Esophagus mucosa (tissue), 1 donor: ENCODE measurements at places on chromosomes 5 and 9.
A peak's percentile ranks its signal among the peaks of the same experiment; 100 is the strongest.

DNA sequence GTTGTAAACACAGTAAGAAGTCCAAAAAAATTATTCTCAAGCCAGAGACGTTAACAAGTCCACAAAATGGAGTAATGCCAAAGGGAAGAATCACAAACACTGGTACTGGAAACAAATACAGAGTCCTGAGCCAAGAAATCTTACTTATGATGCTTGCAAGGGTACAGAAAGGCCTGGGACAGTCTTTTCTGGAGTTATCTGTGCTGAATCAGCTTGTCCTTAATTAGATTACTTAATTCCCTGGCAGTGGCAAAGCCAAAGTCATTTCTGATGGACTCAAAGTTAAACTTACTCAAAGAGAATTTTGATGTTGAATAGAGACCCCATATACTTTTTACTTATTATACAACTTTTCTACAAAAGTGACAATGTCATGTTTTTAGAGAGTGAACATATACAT is 610.5 kb upstream of the ITGA1 start:
- ATAC-seq: no peak

- ATAC-seq: no peak
Observed at GRCh38 chr9:72772661-72773060, 180.2 kb downstream of the ALDH1A1 start.

DNA sequence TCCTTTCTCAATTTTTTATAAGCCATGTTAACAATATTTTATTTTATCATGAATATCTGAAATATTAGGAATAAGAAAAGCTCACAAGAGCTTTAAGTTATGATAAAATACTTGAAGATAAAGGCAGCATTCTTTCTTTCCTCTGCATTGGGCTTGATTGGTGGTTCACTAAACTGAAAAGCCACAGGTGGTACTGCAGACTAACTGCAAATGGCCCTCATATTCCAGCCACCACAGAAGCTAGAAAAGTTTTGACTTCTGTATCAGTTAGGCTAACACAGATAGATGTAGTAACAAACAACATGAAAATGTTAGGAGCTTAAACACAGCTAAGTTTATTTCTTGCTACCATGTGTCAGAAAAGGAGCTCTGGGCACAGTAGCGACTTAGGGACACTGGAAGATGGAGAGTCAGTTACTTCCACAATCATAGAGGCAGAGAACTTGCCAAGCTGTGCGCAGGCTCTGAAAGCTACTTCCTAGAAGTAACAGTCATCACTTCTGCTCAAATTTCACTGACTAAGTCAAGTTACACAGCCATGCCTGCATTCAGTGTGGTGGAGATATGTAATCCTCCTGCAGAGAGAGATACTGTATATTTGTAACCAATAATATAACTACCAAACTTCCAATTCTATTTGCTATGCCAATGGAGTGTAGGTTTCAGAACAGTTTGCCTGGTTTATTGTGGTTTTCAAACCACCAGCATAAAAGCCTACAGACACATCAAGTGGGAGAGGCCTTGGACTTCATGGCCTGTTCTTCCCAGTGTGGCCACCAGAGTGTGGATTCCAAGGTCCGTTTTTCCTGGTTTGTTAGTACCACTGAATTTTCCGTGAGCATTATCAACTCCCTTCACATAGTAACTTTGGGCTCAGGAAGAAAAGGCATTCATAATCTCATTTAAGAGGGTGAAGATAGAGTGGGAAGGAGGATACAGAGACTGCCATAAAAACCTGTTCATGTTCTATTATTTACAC is 268.3 kb downstream of the PJA2 start:
- ATAC-seq: no peak

DNA sequence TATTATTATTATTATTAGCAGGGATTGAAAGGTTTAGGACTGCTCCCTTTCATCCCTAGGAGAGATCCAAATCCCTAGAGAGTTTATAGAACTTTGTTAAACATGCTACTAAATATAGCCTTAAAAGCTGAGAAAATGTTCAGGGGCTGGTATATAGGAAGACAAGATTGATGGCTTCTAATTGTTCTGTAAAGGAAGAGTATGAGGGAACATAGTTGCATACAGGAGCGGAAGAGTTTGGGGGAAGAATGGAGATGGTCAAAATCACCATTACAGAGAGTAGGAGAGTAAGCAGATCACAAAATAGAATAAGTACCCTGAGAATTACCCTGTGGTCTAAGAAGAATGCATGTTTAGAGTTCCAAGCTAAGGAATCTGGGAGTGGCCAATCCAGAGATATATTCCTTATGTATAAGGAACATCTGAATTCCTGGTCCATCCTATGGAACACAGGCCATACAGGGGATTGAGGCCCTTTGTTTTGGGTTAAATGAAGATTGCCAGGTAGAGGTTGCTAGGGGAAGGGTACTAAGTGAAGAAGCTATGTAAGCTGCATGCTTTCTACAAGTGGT is 158.0 kb upstream of the APC start:
- no peak for ATAC-seq

DNA sequence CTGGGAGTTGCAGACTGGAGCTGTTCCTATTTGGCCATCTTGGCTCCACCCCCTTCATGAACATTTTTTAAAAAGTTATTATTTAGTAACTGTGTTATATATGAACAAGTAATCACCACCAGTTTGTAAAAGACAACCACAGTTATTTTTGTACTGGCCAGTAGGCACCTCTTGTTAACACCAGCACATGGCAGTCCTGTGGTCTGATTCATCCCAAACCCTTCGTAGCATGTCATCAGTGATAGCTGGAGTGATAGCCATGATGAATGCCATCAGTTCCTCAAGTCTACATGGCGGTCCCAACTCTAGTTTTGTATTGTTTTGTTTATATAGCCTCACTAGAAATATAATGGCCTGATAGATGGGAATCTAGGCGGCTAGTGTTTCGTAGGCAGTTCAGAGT is 74.2 kb downstream of the CDC42SE2 start:
- no peak for ATAC-seq

DNA sequence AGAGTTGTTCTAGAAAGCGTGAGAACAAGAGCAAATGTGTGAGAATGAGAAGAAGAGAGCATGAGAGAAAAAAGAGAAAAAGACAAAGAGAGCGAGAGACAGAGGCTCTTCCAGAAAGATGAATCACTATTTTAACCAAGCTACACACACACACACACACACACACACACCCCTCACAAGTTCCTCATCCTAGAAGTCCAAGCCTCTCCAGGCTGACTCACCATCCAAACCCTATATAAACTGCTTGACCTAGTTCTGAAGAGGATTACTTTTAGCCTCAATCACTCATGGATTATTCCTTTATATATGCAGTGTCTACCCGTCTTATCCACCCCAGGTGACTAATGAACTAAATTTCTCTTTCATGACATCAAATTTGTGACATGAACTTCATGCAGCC is 37.6 kb downstream of the C9orf57 start:
- peak; percentile 96 for ATAC-seq

DNA sequence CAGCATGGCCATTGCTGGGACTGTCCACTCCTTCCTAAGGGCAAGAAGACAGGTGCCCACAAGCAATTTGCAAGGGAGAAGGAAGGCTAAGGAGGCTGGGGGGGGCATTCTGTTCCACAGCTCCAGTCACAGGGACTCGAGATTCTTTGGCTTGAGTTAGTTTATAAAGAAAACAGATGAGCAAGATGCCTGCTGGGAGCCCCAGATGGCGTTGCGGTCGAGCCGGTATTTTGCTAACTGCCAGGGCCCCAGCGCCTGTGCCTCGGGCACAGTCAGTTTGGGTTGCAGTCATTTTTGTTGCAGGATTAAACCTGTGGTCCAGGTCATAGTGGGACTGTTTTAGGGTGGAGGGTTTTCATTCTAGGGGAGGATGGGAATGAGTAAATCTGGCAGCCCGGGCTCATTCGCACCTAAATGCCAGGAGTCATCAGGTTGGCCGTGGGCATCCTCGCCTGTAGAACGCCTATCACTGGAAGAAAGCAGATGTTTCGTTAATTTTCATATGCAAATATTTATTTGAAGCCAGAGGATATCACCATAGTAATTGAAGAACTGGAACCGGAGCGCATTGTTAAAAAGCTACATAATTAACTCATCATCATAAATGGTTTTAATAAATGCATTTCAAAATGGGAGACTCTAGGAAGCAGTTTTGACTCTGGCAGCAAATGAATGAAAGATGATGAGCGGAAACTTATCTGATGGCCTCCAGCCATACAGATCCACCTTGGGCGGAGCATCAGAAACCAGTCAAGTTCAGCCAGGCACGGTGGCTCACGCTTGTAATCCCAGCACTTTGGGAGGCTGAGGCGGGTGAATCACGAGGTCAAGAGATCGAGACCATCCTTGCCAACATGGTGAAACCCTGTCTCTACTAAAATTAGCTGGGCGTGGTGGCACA is 87.1 kb upstream of the FCN2 start:
- ATAC-seq: no peak

DNA sequence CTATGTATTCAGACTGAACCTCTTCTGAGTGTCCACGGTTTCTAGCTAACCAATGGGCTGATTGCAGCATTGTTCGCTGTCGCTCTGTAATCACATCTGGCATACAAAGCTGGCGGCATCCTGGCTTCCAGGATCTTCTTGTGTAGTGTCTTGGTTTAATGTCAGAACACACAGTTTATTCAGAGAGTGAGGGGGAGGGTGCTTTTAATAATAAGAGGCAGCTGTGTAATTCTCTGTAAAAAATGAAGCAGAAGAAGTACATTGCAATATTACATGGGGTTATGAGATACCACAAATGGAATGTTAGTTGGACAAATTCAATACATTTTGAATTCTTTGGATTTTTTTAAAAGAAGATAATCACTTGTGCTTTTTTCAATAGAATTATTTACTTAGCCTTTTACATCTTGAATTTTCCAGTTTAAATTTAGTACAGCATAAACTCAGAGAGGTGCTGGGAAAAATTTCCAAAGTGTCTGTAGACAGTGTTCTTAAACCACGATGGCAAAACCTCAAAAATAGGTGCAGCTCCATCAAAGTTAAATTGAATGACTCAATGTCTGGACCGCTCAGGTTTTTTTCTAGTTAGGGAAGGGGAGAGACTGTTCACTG is 206.0 kb downstream of the PCSK1 start:
- ATAC-seq: no peak

- no peak for ATAC-seq
Observed at GRCh38 chr5:1551426-1552301, 27.9 kb upstream of the LPCAT1 start.

DNA sequence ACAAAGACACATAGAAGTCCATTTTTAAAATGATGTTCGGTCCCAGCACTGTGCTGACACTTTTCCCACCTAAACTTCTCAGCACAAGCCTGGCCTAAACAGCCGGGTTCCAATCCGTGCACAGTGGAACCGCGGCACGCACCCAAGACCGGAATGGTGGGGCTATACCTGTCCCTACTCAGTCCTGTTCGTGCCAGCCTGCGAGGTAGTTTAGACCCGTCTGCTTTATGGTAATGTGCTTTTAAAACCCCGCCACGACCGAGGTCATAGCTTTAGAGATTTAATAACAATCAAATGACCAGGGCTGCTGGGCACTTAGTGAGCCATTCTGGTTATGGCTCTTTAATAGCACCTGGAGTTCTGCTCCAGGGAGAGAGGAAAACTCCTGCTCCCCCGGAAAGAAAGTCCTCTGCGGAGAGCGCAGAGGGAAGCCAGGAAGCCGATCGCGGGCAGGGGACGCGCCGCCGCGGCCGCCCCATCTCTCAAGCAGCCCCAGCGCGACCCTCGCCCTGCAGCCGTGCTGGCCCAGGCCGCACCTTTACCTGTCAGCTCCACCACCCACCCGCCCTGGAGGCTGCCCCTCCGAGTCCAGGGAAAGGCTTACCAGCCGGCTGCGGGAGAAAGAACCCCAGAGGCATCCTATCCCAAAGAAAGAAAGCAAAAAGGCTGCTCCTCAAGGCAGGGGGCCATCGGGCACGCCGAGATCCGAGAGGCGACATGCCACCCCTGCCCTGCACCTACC is 511 bp downstream of the ARL15 start:
- peak; percentile 48 for ATAC-seq

DNA sequence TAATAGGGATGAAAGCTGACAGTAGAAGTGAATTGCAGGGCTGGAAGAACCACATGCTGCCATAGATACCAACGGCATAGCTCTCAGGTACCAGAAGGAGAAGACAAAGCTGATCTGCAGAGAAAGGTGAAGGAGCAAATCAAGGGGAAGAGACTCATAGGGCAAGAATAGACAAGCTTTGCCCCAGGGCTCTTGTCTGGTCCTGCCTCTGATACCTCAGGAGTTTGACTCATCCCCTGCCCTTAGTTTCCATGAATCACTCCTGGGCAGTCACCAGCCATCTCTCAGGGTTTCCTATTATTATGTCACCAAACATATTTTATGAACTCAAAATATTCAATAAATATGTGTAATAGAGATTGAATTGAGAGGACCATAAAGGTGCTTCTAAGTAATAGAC is 800.9 kb downstream of the DNAH5 start:
- peak; percentile 99 for ATAC-seq

- ATAC-seq: no peak
Observed at GRCh38 chr5:170760113-170760512, 23.4 kb upstream of the GABRP start.

- ATAC-seq: no peak
Observed at GRCh38 chr9:93013856-93014582, 44.5 kb upstream of the SUSD3 start.

- ATAC-seq: no peak
Observed at GRCh38 chr5:173311818-173312585, 16.2 kb downstream of the STC2 start.

DNA sequence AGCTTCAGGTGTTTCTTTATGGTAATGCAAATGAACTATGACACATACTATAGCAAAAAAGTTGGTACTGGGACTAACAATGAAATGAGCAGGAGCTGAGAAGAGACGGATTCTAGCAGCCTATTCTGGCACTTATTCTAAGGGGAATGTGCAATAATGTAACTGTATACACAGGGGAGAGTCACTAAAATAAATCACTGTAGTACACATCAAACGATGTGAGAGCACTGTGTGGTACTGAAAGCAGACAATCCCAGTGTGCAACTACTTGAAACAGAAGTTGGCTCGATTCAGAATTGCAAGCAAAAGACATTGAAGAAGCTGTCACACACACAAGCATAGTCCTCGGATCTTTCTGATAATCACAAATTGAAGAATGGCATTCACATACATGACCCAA is 1713.0 kb upstream of the CDH9 start:
- ATAC-seq: no peak

DNA sequence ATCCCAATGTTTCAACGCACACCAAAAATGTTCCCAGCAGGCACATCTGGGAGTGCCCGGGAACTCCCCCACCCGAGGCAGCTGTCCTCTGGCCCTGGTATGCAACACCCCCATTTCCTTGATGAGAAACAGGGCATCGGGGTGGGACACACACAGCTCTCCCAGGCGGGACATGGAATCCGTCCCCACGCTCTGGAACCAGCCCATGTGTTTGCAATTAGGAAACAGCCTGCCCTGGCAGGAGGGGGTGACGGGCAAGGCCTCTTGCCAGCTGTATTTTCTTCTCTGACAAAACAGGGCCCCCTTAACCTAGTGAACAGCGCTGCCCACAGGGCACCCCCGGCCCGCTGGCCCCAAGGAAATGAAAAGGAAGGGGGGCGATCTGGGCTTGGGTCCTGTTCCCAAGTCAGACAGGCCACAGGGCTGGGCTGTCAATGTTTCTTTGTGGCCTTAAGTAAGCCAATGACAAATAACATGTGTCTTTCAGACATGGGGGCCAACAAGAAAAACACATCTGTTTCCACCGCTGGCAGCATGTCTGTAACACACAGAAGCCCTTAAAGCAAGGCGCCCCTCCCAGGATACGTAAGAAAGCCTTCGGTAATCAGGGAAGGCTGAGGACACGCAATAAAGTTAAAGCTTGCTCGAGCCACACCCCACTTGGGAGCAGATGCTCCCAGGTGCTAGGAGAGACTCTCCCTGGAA is 125.3 kb downstream of the ROR2 start:
- peak; percentile 53 for ATAC-seq

GRCh38 chr5:178554311-178554710 is 35.9 kb downstream of the COL23A1 start:
- ATAC-seq: no peak

- ATAC-seq: no peak
Observed at GRCh38 chr5:107658528-107658927, 12.2 kb downstream of the EFNA5 start.
